ENCODE measurements at places on chromosomes 2 and 18.

DNA sequence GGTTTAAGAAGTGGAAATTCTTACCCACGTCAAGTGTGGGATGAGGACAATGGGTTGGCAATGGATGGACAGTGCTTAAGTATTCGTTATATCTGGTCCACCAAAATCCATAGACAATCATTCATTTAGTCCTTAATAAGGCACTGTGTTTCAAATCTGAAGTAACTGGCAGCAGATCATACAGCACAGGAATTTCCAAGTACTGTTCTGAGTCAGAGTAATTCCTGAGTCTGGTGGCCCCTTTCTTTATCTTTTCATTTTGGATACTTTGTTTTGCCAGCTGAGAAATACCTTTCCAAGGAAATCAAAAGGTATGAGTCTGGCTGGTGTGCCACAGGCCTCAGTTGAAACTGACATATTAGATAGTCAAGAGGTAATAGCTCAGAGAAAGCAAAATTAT lies 31.4 kb upstream of the CCDC102B start:
- no peak for DNase-seq

- peak; percentile 57 for DNase-seq
Measured at GRCh38 chr2:173048897-173049661, 26.6 kb upstream of the MAP3K20 start.

DNA sequence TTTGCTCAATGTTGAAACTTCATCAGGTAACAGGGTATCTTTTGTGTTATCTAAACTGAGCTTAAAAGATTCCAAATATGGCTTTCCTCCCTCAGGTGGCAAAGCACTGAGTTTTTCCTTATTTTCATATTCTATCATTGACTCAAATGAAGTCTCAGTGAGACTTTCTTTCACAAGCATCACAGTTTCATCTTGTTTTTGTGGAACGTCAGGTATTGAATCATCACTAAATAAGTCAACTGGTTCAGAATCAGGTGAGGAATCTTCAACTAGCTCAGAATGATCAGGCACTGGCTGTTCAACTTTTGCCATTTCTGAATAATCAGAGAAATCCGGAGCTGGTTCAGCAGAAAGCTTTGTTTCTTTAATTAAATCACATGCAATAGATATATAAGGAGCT lies 24.6 kb downstream of the RTN4 start:
- DNase-seq, result no peak

GRCh38 chr18:9094307-9095226 lies 7.9 kb upstream of the NDUFV2 start:
- no peak for DNase-seq

DNA sequence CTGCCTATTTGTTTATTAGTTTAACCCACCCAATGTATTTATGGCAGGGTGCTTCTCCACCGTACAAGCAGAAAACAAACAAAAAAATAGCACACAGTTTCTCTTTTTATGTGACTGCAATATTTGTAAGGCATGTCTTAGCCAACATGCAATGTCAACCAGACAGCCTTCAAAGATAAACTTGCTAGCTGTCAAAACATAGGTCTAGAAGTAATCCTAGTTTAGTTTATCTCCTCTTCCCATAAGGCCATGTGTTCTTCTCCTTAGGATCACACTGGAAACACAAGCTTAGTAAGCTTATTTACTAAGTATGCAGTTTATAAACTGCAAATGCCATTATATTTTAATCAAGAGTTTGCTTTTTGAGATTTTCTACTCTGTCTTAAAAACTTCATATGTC lies 75.6 kb downstream of the LDAH start:
- DNase-seq, result no peak

- no peak for DNase-seq
Measured at GRCh38 chr2:25132299-25132635, 36.1 kb downstream of the POMC start.

DNA sequence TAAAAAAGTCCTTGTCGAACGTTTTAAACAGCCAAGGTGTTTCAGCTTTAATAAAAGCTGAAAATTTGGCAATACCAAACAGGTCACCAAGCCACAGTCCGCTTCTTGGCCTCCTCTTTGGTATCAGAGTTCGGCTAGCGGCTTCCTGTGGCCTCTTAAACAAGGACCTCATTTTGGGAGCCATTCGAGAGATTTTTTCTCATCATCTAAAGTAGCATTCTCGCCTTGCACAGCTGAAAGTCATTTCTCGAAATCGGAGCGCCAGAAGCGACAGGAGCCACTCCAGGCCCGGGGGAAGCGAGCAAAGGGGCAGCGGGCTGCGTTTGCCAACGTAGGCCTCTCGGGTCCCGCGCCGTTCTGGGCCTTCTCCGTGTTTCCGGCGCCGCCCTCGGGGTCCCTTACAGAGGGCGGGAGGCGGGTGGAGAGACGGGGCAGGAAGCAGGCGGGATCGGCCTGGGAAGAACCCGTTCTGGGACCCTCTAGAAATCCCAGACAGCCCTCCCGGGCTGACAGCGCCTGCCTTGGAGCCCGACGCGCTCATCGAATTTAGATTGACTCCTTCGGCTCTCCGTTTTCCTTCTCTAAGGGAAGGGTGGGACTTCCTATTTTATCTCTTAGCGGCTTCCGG lies 522 bp upstream of the ZNF407 start:
- DNase-seq, result peak; percentile 73

DNA sequence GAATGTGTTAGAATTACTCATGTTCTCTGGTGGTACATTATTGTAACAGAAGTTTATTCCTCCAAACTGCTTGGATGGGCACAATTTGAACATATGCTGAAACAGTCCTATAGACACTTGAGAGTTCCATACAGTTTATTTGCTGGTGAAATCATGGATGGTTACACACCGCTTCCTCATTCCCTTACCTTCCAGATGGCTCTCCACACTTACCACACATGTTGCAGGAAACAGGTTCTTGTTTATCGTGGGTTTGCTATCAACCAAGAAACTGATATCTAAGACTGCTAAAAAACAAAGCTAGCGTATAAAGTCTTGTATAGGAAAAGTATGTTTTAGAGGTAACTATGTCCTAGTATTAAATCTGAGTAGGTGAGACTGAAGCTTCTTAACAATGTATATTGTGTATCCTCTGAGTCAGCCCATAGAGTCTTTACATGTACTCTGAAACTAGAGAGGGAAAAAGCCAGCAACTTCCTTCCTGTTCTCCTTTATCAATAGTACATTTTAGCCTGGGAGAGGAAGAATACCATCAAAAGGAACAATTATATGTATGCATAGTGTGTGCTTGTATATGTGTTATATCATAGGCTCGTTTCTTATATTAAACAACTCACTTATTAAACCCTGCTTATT lies 313.1 kb downstream of the PLCL1 start:
- DNase-seq, result no peak

DNA sequence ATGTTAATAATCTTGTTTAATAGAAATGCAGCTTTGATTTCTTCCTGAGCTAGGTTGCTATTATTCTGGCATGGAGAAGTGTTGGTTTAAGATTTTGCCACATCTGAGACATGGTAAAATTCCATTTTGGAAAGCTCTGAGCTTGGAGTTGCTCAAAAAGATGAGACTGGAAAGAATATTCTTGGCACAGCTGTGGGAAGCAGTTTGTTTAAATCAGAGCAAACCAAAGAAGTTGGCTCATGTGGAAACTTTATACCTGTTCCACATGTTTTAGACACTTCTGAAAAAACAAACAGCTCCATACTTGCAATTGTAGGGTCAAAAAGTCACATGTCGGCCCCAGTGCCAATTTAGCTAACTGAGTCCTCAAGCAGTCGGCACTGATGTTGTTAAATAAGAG lies 116.6 kb downstream of the SLC4A3 start:
- DNase-seq, result no peak

- peak; percentile 73 for DNase-seq
Measured at GRCh38 chr2:235595422-235596010, 101.7 kb downstream of the AGAP1 start.

GRCh38 chr18:58779529-58779928 lies 85.1 kb upstream of the ZNF532 start:
- DNase-seq, result no peak

DNA sequence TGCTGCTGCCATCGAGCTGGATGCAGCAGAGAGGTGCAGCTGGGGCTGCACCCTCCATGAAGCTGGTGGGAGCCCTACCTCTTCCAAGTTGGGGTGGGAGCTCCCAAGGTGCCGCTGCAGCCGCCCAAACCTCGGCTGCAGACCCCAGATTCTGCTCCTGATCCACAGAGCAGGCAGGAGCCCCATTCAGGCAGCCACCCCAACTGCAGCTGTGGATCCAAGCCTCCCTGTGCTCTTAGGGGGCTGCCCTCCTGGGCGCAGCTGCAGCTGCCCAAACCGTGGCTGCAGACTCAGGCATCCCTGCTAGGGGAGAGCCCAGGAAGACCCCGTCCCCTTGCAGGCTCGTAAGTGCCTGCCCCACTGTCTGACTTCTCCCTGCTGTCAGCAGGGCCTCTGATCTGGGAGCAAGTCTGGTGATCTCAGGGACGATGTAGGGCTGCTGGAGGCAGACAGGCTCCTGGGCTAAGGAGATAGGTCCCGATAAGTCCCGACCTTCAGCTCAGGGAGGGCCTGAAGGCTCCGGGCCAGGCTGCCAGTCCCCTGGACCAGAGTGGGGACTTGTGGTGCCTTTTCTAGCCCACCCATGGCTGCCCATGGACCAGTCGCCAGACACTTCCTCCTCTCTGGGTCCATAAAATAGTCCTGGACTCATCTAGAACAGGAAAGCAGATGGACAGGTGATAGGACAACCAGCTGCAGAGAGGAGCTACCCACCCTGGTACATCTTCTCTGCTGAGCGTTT lies 767.1 kb upstream of the CDH7 start:
- no peak for DNase-seq

DNA sequence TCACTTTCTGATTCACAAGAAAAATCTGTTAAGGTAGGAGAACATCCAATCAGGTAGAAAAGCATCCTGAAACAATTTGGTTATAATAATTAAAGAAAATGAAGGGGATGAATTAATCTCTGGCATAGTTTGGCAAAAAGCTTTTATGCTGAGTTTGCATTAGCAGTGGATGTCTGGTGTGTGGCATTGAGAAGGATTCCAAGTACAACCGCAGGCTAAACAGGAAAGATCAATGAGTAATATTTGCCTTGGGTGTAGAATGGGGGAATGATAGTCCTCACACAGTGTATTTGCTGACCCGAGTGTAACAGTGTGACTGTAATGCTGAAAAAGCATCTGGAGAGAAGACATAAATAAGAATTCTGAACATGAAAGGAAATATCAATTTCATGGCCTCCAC lies 68.3 kb upstream of the SESTD1 start:
- DNase-seq, result no peak

DNA sequence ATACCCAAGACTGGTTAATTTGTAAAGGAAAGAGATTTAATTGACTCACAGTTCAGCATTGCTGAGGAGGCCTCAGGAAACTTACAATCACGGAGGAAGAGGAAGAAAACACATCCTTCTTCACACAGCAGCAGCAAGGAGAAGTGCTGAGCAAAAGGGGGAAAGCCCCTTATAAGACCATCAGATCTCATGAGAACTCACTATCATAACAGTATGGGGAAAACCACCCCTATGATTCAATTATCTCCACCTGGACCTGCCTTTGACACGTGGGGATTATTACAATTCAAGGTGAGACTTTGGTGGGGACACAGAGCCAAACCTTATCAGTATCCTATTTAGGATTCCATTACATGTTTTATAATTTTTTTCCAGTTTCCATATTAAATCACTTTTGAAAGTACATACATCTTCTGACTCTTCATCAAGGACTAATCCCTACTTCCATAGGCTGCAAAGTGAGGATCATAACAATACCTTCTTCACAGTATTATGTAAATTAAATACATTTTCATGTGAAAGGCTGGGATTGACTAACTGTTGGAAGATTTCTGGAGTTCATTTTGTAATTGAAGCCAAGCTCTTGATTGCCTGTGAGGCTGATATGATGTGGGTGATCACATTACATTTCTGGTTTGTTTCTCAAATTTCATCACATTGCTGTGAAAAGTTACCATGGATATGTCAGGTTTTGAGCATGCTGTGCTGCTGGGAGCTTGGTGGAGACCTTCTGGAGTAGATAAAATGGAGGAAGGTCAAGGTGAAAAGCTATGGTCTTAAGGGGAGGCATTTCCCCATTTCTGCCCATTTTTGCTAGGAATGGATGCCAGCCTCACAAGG lies 31.7 kb upstream of the CERS6 start:
- no peak for DNase-seq

- no peak for DNase-seq
Measured at GRCh38 chr18:73670039-73670438, 477.6 kb downstream of the FBXO15 start.

- DNase-seq, result no peak
Measured at GRCh38 chr2:196500686-196501431, 138.7 kb upstream of the CCDC150 start.

GRCh38 chr2:158936978-158937377 lies 31.5 kb upstream of the TANC1 start:
- peak; percentile 35 for DNase-seq

DNA sequence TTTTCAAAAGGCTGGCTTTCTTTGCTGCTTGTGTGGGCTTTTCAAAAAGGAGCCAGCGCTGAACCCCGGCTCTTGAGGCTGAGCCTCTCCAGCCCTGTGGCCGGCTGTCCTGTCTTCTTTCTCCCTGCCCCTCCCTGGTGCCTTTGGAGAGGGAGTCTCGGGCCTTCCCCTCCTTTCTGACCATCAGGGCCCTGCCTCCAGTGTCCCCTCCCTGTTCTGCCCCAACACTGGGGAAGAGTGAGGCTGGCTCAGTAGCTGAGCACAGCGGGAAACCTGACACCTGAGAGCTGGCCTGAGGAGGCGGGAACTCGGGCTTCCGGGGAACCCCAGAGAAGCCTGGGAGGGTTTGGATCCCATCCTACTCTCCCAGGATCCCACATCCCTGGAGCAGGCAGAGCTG lies 232.1 kb downstream of the LOXHD1 start:
- no peak for DNase-seq

DNA sequence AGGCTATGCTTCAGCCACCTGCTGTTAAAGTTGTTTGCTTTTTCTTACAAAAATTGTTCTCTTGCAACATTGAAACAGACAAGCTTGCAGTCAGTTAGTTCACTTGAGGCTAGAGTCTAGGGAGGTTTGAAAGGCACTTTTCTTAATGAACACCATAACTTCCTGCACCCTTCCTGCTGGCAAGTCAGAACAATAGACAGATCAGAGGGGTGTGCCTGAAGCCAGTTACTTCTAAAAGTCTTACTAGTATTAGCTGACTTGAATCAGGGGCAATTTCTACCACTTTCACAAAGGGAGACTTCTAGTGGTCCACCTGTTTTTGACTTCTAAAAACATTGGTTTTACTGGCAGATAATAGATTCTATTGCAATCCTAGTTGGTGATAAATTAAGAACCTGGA lies 367.4 kb upstream of the CDH20 start:
- DNase-seq, result no peak

- no peak for DNase-seq
Measured at GRCh38 chr2:100677611-100678185, 114.9 kb downstream of the PDCL3 start.
